ENCODE measurements at places on chromosomes 7 and 10. TPM values are rescaled to one million over a fixed set of nuclear protein-coding genes. Genes with fewer than 3 reads are reported as not detected.

DNA sequence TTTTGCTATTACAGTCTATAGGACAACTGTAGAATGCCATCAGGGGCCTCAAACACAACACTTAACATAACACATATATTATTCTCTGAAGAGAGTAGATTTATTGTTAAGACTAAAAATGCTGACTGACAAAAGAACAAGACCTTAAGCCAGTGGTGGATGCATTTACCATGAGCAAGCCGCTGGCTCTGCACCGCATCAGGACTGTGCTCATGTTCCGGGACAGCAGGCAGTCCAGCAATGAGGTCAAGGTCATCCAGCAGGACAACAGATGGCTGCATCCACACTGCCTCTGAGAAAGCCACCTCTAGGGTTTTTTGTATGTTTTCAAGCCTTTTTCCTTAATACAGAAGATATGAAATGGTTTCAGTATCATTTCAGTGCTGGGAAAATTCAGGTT is 23.8 kb downstream of the PEX1 start:
- no peak for DNase-seq
- no peaks in the 10 kb centered on the region for H3K27me3 ChIP-seq
- no peaks in the 10 kb centered on the region for H3K4me1 ChIP-seq
- no peak overlapping the region for H3K4me3 ChIP-seq
- H3K36me3 ChIP-seq, result peaks cover 76% of the 10 kb centered on the region

- H3K36me3 ChIP-seq, result no peaks in the 10 kb centered on the region
- no peak for DNase-seq
- H3K27ac ChIP-seq, result no peak overlapping the region
- H3K4me3 ChIP-seq, result no peak overlapping the region
Measured at GRCh38 chr7:52018680-52019054, 702.1 kb upstream of the COBL start.

DNA sequence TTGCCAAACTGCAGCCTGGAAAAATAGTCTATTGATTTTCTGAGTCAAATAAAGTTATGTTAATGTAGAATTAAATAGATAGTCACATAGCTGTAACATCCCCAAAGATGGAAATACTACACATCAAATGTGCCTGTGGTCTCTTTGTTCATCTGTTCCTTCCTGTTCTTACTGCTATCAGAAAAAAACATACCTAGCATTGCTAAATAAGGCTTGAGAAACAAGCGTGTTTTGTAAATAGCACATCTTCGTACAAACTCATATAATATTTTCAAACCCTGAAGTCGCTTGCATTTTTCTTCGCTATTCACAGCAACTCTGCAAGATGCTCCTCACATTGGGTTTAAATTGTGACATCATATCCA is 116.1 kb downstream of the KLF6 start:
- no peaks in the 10 kb centered on the region for H3K27me3 ChIP-seq
- H3K36me3 ChIP-seq, result no peaks in the 10 kb centered on the region
- no peaks in the 10 kb centered on the region for H3K4me1 ChIP-seq

DNA sequence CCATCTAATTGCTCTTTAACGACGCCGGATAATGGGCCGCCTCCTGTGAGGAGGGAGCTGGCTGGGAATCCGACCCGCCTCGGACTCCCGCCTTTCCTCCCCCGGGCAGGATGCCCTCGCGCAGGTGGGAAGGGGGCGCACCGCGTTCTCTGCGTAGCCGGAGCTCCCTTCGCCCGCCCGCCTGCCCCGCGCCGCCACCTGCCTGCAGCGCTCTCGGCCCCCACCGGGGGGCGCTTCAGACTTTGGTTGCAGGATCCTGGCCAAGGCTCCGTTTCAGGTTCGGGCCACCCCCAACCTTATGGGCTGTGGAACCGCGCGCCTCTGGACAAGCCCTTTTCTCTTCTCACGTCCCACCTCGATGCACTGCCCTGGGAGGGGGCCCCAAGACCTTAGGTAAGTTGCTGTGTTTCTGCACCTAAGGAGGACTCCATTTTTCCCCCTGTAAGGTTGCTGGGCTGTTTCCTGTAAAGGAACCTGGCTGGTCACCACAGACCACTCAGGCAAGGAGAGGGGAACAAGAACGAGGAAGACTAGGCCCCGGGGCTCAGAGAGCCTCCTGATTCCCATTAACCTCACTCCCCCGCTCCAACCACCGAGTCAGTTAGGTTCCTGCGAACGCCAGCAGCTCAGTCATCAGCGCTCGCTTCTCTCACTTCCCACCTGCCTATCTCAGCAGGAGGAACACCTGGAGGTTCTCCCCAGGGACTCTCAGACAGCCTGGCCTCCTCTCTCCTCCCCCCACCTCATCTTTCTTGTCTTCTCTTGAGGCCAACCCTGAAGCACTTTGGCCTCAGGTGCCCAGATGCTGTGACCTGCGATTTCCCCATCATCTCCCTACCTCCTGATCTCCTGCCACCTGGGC is 11.3 kb upstream of the KAZALD1 start:
- peaks cover 3% of the 10 kb centered on the region for H3K36me3 ChIP-seq
- peak; percentile 46 for DNase-seq
- H3K4me3 ChIP-seq, result no peak overlapping the region
- H3K4me1 ChIP-seq, result peaks cover 3% of the 10 kb centered on the region

- no peak for DNase-seq
- H3K4me1 ChIP-seq, result peaks cover 3% of the 10 kb centered on the region
- H3K27me3 ChIP-seq, result no peaks in the 10 kb centered on the region
Measured at GRCh38 chr10:75398692-75399460, 2.7 kb downstream of the ZNF503 start.

DNA sequence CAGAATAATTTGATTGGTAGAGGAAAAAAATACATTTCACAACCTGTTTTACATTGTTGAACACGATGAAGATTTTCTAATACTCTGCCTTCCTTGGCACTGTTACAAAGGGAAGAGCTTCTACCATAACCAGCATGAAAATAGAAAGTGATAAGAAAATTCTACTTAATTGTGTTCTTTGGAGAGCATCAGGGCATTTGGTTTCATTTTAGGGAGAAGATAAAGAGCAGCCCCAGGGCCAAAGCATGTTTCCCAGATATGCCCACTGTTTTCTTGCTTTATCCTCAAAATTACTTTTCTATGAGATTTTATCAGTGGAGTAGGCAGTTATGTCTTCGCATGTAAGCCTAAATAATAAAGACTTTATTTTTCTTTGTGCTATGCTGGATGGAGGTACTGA is 9.5 kb downstream of the CHRM2 start:
- no peaks in the 10 kb centered on the region for H3K27me3 ChIP-seq
- DNase-seq, result no peak
- no peaks in the 10 kb centered on the region for H3K36me3 ChIP-seq
- no peak overlapping the region for H3K27ac ChIP-seq

GRCh38 chr10:17616403-17617030 is 657 bp downstream of the HACD1 start:
- no peaks in the 10 kb centered on the region for H3K27me3 ChIP-seq
- DNase-seq, result peak; percentile 56
- no peaks in the 10 kb centered on the region for H3K36me3 ChIP-seq
- H3K4me1 ChIP-seq, result no peaks in the 10 kb centered on the region
- peak overlapping the region; percentile 89 for H3K4me3 ChIP-seq
- no peak overlapping the region for H3K27ac ChIP-seq

DNA sequence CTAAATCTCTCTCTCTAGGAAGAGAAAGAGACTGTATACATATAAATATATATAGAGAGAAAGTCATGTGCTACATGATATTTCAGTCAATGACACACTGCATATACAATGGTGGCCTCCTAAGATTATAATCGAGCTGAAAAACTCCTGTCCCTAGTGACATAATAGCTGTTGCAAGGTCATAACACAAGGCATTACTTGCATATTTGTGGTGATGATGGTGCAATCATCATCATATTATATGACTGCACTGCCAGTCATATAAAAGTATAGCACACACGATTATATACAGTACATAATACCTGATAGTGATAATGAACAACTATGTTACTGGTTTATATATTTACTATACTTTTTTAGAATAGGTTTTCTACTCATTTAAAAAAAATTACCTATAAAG is 316.7 kb downstream of the FGFR2 start:
- H3K27ac ChIP-seq, result no peak overlapping the region
- no peaks in the 10 kb centered on the region for H3K27me3 ChIP-seq
- no peaks in the 10 kb centered on the region for H3K36me3 ChIP-seq
- H3K4me1 ChIP-seq, result peaks cover 33% of the 10 kb centered on the region

DNA sequence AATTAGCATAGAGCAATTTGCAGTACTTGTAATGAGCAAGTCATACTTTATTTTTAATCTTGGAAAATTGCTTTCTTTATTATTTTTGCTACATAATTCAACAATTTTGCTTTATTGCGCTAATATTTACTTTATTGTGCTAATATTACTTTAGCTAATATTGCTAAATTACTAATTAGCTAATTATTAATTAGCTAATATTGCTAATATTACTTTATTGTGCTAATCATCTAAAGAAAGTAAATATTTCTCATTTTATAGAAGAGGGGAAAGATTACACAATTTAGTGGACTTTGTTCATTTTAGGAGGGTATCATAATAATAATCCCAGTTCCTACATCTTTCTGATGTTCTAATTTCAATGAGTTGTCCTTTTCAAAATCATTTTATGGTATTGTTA is 61.2 kb downstream of the RUNDC3B start:
- H3K4me1 ChIP-seq, result no peaks in the 10 kb centered on the region
- no peak overlapping the region for H3K4me3 ChIP-seq
- no peaks in the 10 kb centered on the region for H3K36me3 ChIP-seq
- DNase-seq, result no peak
- no peak overlapping the region for H3K27ac ChIP-seq

GRCh38 chr10:71448146-71448545 is 51.4 kb downstream of the CDH23 start:
- H3K4me1 ChIP-seq, result no peaks in the 10 kb centered on the region
- DNase-seq, result no peak
- no peaks in the 10 kb centered on the region for H3K27me3 ChIP-seq
- no peak overlapping the region for H3K27ac ChIP-seq
- no peaks in the 10 kb centered on the region for H3K36me3 ChIP-seq

- no peaks in the 10 kb centered on the region for H3K27me3 ChIP-seq
- no peak overlapping the region for H3K4me3 ChIP-seq
- no peak overlapping the region for H3K27ac ChIP-seq
- no peak for DNase-seq
- no peaks in the 10 kb centered on the region for H3K36me3 ChIP-seq
Measured at GRCh38 chr7:107779647-107780099, 23.4 kb downstream of the SLC26A3 start.

DNA sequence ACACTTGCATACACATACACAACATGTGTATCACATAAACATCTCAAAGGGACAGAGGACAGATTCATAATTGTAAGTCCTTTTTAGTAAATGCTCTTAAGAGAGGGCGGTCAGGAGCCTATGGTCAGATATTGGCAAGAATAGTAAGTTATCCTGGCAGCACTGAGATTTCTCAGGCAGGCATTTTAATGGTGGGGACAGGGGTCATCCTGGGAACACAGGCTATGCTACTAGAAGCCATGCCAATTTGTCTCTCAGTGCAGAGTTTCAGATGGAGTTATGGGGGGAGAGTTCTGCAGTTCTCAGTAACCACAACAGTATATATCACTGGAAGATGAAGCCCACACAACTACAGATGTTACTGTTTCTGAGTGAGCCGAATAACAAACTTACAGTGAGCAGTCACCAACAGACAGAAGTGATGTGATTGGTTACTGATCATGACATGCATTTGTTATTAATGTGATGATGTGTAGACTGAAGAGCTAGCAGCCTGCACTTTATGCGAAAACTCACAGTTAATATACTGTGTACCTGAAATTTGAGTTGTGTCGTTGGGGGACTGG is 16.4 kb downstream of the ZNF487 start:
- no peak for DNase-seq
- no peak overlapping the region for H3K27ac ChIP-seq
- no peaks in the 10 kb centered on the region for H3K36me3 ChIP-seq
- H3K27me3 ChIP-seq, result no peaks in the 10 kb centered on the region
- H3K4me3 ChIP-seq, result no peak overlapping the region

GRCh38 chr10:35554461-35555056 is 50.6 kb upstream of the GJD4 start:
- no peak overlapping the region for H3K27ac ChIP-seq
- H3K27me3 ChIP-seq, result no peaks in the 10 kb centered on the region
- H3K4me1 ChIP-seq, result 0 out of 2 replicates have a peak, but pooled peaks cover 2% of the 10 kb centered on the region
- peaks cover 23% of the 10 kb centered on the region for H3K36me3 ChIP-seq

- no peak overlapping the region for H3K4me3 ChIP-seq
- peak overlapping the region; percentile 45 for H3K27ac ChIP-seq
- H3K4me1 ChIP-seq, result peaks cover 19% of the 10 kb centered on the region
- peaks cover 29% of the 10 kb centered on the region for H3K36me3 ChIP-seq
- DNase-seq, result peak; percentile 78
Measured at GRCh38 chr7:38232502-38233366, 40.7 kb downstream of the TARP start.

GRCh38 chr10:97228130-97228774 is 42.5 kb upstream of the SLIT1 start:
- no peak for DNase-seq
- H3K4me3 ChIP-seq, result no peak overlapping the region
- H3K36me3 ChIP-seq, result peaks cover 5% of the 10 kb centered on the region
- no peak overlapping the region for H3K27ac ChIP-seq
- H3K4me1 ChIP-seq, result no peaks in the 10 kb centered on the region
- no peaks in the 10 kb centered on the region for H3K27me3 ChIP-seq

- H3K4me3 ChIP-seq, result no peak overlapping the region
- no peaks in the 10 kb centered on the region for H3K27me3 ChIP-seq
- no peak for DNase-seq
- H3K36me3 ChIP-seq, result peaks cover 19% of the 10 kb centered on the region
- peaks cover 5% of the 10 kb centered on the region for H3K4me1 ChIP-seq
Measured at GRCh38 chr10:11236234-11236633, 218.6 kb downstream of the CELF2 start.

- H3K27ac ChIP-seq, result no peak overlapping the region
- peaks cover 24% of the 10 kb centered on the region for H3K36me3 ChIP-seq
- no peaks in the 10 kb centered on the region for H3K4me1 ChIP-seq
- no peak overlapping the region for H3K4me3 ChIP-seq
- no peak for DNase-seq
Measured at GRCh38 chr7:155652156-155653114, 8.0 kb downstream of the RBM33 start.

DNA sequence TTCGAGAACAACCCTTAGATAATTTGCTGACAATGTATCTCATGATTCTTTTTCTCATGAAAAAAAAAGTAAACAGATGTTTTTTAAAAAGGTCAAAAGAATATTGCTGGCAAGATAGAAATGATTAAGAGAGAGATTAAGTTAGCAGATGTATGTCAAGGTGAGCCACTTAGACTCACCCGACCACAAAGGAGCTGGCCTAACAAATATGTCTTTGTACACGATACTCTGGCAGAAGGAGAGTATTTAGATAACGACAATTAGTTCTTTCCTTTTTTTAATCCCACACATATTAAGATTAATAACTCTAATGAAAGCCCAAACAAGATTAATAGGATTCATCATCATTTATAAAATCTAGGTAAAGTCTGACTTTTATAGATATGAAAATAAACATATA is 156.7 kb downstream of the RAPGEF5 start:
- H3K4me3 ChIP-seq, result no peak overlapping the region
- H3K27me3 ChIP-seq, result no peaks in the 10 kb centered on the region
- no peaks in the 10 kb centered on the region for H3K36me3 ChIP-seq
- H3K27ac ChIP-seq, result no peak overlapping the region
- H3K4me1 ChIP-seq, result no peaks in the 10 kb centered on the region

- H3K4me1 ChIP-seq, result no peaks in the 10 kb centered on the region
- H3K36me3 ChIP-seq, result no peaks in the 10 kb centered on the region
- DNase-seq, result no peak
- peaks cover 8% of the 10 kb centered on the region for H3K27me3 ChIP-seq
Measured at GRCh38 chr10:98033515-98033914, 3.1 kb upstream of the CRTAC1 start.

SFRP5 gene
- not detected for total RNA-seq

INSYN2A gene
- not detected for total RNA-seq

RNF133 gene
- total RNA-seq, result not detected

ODAD2 gene
- 6.8 TPM for total RNA-seq

RAB18 gene
- total RNA-seq, result 66.4 TPM

HYAL4 gene
- total RNA-seq, result not detected

PRR15 gene
- total RNA-seq, result not detected

AGAP6 gene
- total RNA-seq, result 4.6 TPM

TMEM229A gene
- not detected for total RNA-seq
